ENCODE measurements at places on chromosomes 1 and 21.

DNA sequence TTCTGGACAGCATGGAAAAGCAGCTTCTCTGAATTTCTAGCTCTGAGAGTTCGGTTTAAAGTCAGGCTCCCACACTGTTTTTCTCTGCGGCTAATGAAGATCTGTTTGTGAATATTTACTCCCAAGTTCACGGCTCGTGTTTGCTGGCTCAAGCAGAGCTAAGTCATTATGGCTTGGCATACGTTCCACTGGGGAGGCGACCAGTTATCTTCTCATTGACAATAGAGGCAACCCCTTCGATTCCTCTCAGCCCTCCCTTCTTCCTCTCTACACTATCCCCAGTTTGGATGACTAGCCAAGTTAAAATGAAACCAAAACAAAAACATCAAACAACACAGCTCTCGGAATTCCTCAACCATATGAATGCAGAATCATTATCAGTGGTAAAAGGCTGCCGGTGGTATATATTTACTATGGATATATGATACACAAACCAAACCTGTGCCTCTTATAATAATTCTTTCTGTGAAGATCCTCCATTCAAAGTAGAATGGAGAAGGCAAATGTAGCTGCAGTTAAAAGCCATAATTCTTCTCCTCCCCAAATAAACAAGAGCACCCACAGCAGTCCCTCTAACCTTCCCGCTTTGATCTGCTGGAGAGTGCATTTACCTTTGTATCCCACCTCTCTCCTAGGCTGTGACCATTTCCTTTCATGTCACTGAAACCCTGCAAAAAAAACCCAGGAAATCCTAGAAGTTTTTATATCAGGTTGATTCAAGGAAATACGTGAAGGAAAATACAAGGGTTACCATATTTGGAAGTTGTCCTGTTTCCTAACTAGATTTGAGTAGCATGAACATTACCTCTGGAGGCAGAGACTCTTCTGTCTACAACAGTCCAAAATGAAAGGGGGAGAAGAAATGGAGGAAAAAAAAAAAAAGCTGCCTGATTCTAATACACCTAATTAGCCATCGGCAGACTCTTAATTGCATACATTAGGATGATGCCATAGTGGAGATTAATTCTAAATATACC, 108.3 kb upstream of the USH2A start:
- peak; percentile 41 for DNase-seq

DNA sequence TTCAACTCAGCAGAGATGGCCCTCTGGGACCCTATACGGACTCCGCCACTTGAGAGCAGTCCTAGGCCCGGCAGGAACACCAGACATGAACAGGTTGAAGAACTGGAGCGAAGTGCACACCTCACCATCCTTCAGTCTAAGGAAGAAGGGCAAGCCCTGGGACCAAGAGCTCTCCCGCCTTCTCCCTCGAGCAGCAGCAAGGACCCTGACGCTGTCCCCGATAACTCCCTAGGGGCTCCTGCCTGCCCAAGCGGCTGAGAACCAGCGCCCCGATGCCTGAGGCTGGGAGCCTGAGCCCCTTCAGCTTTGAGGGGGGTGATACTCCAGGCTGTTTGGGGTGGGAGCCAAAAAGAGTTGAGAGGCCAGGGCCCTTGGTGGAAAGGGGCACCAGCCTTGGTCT, 10.2 kb downstream of the TMEM81 start:
- no peak for DNase-seq

GRCh38 chr1:156838972-156839371, 19.9 kb downstream of the INSRR start:
- DNase-seq, result peak; percentile 76

DNA sequence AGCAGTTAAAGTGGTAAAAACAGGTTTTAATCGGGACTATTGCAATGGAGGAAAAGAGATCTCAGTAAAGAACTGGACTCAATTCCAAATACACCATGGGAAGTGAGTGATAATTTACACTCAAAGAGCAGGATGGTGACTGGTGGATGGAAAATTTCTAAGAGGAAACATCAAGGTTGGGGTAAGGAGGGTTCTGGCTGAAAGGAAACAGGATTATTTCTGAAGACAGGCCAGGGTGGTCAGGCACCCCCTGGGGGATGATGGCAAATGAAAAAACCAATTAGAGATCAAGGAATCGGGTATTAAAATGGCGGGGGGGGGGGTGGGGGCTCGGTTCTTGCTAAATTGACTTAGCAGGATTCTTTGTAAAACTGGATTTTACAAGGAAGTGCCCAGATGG, 12.3 kb upstream of the HSD11B1 start:
- DNase-seq, result no peak

DNA sequence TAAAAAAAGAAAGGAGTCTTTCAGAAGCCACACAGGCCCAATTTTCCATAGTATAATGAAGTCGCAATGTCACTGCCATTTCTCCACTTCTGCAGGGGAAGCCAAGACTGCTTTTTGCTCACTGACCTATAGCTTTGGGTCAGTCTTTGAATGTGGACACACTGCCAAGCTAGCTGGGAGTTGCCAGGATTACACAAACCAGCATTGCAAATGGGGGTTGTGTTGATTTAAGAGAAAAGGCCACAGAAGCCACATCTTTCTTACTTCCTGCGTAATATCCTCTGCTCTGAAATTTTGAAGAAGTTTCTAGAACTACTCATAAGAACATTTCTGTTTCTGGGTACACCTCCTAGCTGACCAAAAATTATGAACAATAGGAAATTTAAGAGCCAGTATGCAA, 45.8 kb upstream of the SAMSN1 start:
- no peak for DNase-seq

GRCh38 chr1:156052862-156053767, 483 bp downstream of the UBQLN4 start:
- peak; percentile 90 for DNase-seq

DNA sequence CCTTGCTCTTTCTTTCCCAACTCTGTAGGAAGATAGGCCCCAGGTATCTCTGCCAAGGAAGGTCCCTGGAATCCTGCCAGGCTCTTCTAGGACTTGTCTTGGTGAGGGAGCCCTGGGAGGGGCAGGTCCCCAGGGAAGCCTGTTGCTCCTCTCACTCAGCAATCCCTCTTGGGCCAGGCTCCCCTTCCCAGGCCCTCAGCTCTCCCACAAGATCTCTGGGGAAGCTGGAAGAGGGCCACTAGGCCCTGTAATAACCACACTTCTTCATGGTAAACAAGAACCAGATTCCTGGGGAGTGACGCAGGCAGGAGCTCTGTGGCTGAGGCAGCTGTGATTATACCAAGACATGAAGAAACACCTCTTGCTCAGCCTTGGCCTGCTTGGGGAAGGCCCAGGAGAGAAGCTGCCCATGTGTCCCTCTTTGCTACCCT, 9.9 kb upstream of the MAPKAPK2 start:
- DNase-seq, result no peak

DNA sequence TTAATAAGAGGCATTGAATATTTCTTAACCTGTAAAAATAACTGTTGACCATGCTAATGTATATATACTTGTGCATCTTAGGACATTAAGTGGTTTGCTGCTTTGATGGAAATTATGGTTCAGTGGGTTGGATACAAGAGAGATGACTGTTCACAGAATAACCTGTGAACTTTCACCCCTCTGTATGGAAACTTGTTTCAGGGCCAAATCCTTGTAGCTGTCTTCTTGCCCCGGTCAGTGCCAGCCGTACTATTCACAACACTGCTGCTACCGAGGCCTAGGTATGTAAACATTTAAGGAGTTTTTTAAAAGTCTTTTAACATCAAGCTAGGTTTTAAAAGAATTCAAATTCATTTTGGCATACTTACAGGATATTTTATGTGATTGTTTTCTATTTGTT, 16.1 kb downstream of the DONSON start:
- no peak for DNase-seq

DNA sequence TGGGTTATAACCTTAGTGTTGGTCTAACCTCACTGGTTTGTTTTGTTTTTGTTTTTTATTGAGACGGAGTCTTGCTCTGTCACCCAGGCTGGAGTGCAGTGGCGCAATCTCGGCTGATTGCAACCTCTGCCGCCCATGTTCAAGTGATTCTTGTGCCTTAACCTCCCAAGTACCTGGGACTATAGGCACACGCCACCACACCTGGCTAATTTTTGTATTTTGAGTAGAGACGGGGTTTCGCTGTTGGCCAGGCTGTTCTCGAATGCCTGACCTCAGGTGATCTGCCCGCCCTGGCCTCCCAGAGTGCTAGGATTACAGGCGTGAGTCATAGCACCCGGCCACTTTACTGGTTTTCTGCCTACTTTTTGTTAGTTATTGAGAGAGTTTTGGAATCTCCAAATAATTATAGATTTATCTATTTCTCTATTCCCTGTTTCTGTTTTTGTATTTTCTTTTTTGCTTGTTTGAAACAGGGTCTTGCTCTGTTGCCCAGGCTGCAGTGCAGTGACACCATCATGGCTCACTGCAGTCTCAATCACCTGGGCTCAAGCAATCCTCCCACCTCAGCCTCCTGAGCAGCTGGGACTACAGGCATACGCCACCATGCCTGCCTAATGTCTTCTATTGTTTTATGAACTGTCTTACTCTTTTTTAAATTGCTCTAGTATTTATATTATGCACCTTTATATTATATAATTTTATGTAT, 21.4 kb downstream of the SMG7 start:
- no peak for DNase-seq

GRCh38 chr1:10980841-10981727, 31.4 kb upstream of the TARDBP start:
- DNase-seq, result no peak

DNA sequence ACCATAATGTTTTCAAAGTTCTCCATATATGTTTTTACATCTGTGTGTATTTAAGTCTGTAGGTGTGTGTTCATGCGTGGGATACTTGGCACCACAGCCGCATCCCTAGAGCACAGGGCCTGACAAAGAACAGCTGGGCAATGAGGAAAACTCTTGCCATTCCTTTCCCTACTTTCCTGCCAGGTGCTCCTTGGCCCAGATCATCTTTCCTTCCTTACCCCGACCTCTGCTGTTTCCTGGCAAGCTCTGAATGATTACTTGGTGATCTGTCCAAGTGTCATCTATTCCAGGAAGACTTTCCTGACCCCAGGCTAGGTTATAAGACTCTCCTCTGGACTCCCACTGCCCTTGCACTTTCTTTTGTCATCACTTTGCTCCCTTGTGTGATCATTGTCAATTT, 123.6 kb downstream of the ELAVL4 start:
- peak; percentile 46 for DNase-seq

DNA sequence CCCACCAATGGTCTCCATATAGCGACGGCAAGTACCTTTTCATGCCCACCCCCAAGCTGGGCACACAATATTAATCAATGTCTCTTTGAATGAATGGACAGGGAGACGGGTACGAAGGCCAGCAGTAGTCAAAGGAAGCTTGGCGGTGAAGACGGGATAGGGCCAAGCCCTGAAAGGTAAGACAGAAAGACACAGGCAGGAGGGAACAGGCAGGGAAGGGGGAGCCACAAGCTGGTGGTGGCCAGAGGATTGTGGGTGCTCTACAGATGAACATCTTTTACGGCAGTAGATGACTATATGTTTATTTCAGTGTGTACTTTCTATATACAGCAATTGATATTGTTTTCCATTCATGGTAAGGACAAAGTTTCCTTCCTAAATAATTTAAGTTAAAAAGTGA, 16.3 kb downstream of the CAPZB start:
- no peak for DNase-seq

GRCh38 chr1:6580119-6580592, 362 bp downstream of the ZBTB48 start:
- DNase-seq, result no peak

DNA sequence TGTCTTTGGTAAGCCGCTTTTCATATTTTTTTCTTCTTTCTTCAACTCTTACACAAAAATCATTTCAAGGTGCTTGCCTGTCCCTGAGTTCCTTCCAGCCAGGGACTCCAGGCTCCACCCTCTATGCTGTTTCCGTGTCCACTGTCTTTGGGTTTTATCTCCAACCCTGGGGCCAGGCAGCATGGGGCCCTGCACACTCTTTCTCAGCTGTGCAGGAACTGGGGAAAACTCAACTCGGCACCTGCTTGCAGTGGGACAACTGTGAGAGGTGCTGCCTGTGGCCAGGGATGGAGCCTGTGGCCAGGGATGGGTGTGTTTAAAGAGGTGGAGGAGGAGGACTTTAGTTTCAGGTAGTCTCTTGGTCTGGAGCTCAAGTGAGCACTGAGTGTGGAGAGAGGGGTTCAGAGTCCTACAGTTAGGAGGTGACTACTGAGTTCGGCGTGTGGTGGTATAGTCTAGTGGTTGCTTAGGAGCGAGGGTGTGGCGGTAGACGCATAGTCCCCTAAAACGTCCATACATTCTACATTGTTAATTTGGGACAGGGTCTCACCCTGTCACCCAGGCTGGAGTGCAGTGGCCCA, 13.4 kb downstream of the TNFRSF8 start:
- no peak for DNase-seq

GRCh38 chr21:45207839-45208626, 79.7 kb downstream of the POFUT2 start:
- DNase-seq, result no peak

DNA sequence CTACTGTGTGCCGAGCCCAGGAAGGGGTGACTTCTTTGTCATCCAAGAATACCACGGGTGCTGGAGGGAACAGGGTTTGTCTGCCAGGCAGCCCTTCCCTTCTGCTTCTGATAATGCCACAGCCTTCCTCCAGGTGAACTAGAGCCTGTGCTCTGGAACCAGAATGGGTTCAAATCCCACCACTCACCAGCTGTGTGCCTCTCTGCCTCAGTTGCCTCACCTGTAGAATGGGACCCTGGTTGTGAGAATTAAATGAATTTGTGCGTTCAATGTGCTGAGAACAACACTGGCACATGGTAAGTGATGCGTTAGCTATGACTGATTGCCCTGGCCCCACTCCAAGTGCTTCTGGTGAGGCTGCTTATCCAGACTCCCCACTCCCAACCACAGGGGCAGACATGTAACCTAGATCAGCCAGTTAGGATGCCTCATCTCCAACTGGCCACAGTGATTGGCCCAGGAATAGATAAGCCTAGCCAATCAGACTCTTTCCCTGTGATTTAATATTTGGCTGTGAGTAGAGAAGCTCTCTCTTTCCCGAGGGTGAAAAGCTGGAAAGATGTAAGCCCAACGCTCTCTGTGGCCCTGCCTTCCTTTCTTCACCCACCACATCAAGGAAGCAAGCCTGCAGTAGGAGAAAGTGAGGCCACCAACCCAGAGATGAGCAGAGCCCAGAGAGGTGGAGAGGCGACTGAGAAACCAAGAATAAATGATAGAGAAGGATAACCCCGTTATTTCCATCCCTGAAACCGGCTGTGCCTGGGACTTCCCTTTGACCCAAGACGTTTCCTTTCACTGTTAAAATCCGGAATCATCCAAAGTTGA, 20.8 kb upstream of the LAPTM5 start:
- no peak for DNase-seq

DNA sequence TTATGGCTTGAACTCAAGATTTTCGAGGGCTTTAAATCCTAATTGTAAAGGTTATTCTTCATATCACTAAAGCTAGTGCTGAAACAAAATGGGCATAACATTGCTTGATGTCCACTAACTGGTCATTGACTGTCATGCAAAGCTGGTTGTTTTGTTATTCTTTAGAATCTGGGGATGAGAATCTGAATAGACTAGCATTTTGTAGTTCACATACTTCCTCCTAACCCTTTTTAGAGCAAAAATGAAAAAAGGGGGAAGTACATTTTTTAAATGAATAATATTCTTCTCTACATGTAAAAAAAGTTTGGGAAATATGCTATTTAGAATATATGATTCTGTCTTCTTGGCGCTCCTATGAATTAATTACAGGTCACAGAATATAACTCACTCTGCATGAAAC, 72.2 kb upstream of the HMCN1 start:
- no peak for DNase-seq

- DNase-seq, result no peak
Measured at GRCh38 chr1:222613627-222614026, 4.3 kb upstream of the MIA3 start.

GRCh38 chr1:198153804-198154203, 3.0 kb upstream of the NEK7 start:
- DNase-seq, result no peak
